B cell (primary cell): ENCODE measurements at places on chromosomes 2 and 18.

DNA sequence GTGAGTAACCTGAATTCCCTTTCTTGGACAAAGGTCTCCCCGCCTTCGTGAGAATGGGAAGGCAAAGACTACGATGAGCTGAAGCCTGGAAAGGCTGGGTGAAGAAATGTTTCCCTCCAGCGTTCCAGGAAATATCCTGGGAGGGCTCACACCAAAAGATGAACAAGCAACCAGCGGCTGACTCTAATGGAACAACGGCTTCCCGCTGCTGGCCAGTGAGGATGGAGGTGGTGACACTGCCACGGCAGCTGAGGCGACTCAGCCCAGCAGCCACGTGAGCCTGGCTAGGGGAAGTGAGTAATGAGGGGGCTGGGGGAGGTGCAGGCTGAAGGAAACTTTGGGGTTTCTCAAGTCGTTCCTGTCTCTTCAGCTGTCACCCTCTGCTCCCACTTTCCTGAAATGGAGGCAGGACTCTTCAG is 105.0 kb upstream of the SMAD7 start:
- peak; percentile 75 for DNase-seq

DNA sequence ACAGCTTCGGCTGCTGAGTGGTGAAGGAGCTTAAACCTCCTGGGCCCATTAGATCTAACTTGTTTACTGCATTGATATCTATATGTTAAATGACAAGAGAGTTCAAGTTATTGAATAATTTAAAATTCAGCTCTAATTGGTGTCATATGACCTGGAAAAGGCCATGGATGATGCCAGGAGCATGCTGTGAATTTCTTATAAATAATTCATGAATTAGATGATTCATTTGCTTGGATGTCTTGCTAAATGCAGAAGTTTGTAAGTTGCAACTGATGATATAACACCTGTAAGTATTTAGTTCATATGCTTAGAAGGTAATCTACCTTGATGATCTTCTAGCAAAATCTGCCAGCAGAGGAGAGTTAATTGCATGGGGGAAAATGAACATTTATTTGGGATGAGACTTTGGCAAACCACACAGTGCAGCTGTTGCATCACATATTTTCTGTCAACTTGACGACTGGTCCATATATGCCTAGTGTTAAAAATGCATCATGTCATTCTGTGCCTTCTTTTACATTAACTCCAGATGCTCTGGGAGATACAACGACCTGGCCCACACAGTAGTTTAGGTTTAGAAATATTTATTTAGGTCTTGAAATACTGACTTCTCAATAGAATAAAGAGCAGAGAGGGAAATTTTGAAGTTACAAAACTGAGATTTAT is 226.3 kb downstream of the KIAA1328 start:
- DNase-seq = no peak

- no peak for DNase-seq
Observed at GRCh38 chr2:67055387-67056304, 341.5 kb upstream of the ETAA1 start.

DNA sequence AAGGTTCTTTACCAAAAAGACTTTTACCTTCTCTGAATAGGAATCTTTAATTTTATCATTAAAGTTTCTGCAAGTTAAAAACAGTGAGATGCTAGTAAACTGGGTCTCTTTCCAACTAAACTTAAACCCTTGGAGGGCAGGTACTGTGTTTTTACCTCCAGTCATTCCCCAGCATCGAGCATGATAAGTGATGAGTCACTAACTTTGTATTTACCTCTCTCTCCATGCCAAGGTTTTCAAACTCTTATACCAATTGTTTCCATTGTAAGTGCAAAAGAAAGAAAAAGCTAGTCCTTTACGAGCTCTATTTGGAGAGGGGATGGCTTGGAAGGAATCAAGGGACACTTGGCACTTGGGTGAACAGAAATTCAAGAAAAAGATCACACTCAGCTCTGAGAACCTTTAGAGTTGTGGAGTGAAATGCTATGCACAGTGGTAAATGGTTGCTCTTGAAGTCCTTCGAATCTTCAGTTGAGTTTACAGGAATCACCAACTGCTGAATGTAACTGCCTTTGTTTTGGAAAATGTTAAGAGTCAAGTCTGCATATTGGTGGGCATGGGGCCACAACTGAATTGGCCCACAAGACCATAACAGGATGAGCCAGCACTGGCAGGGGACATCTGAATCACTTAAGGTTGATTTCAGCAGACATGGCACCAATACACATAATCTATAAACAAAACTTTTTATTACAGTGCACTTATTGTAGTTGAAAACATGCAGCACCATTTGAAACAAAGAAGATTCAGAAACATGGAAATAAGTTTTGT is 8.3 kb upstream of the RBM43 start:
- DNase-seq = no peak

GRCh38 chr2:29789911-29790485 is 131.4 kb downstream of the ALK start:
- no peak for DNase-seq
